HCEC 1CT (cell line): ENCODE measurements at places on chromosomes 7 and 10.
A peak's percentile ranks its signal among the peaks of the same experiment; 100 is the strongest.

DNA sequence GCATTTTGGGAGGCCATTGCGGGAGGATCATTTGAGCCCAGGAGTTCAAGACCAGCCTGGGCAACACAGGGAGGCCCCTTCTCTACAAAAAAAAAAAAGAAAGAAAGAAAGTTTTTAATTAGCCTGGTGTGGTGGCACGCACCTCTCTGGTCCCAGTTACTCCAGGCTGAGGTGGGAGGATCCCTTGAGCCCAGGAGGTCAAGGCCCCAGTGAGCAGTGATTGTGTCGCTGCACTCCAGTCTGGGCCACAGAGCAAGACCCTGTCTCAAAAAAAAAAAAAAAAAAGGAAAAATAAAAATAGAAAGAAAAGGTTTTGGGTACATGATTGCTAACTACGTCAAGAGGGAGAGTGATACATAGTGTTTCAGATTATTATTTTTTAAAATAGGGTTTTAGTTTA lies 2.0 kb upstream of the USP54 start:
- DNase-seq, result no peak

GRCh38 chr7:105602325-105603305 lies 21.3 kb upstream of the EFCAB10 start:
- no peak for DNase-seq

- no peak for DNase-seq
Observed at GRCh38 chr7:155283565-155284194, 14.0 kb upstream of the INSIG1 start.

DNA sequence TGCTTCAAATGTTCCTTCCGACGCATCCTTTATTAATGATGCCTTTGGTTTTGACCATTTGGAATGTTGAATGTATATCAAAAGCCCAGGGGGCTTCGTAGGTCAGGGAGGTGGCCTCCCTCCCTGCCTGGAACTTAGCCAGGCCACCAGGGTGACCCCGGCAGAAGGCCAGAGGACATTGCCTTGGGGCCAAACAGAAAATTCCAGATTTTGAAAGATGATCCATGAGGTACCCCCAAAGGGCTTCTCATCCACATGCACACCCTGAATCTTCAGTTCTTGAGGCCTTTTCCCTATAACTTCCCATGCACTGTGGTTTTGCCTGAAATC lies 171.7 kb downstream of the ADAM12 start:
- no peak for DNase-seq

- DNase-seq, result no peak
Observed at GRCh38 chr7:87918740-87919139, 15.3 kb upstream of the ADAM22 start.

GRCh38 chr7:130493275-130493873 lies 1.5 kb downstream of the MEST start:
- peak; percentile 32 for DNase-seq

DNA sequence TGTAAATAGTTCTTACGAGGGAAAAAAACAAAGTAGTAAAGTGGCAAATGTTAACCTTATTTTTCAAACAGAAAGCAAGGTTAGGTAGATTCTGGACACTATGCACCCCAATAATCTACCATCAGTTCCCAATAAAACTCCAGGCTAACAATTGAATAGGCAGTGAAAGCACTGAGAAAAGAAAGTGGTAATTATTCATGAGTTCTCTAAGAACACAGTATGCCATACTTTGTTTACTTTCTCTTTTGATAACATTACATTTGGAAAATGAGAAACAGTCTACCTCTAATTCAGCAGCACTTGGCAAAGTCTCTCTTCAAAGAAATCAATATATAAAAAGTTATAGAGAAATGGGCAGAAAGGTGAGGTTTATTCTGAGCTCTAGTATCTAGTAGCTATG lies 18.4 kb downstream of the TM9SF3 start:
- no peak for DNase-seq
